ENCODE measurements at places on chromosomes 5 and 9. TPM values are rescaled to one million over a fixed set of nuclear protein-coding genes. Genes with fewer than 3 reads are reported as not detected.

NPDC1 gene
- total RNA-seq, result 33.0 TPM

- DNase-seq, result no peak
Measured at GRCh38 chr9:8429768-8430167, 630.2 kb upstream of the DMAC1 start.

GRCh38 chr5:122999947-123000563 lies 36.5 kb downstream of the PPIC start:
- no peak for DNase-seq

DNA sequence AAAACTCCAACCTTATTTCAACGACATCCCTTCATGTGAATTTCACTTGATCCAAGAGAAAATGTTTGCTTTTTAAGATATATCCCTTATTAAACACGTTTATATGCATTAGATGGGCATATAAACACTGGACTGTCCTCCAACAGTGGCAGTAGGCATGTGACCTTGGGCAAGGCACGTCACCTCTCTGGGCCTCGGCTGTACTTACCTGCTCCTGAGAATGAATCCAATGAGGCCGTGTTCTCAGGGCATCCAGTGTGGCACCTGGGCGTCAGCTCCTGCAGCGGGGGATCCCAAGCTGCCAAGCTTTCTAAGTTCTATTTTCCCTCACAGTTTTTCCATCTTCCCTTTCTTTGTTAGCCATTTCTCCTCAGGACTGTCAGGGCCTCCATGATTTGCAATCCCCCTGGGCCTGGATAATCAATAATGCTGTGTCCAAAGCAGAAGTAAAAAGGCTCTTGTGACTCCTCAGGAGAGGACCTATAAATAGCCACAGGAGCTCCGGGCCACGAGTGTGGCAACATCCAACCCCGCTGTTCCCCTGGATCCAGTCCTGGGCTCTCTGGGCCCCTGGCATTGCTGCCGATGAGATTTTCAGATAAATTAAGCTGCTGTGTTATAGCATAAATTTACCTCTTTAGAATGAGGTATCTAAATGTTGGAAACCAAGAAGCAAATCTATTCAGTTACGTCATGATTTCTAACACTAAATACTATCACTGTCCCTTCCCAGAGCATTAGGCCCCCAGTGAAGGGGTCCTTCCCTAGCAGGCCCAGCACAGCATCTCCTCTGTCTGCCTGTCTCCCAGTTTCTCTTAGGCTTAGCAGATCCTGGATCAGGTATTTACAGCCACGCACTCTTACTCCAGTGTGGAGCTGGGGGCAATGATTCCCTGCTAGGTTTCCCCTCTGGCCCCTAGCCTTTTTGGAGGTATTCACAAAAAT lies 76.8 kb downstream of the PTPN3 start:
- no peak for DNase-seq

- DNase-seq, result no peak
Measured at GRCh38 chr9:89911721-89912604, 307.2 kb downstream of the GADD45G start.
